ENCODE measurements at places on chromosomes 3 and 15.
A peak's percentile ranks its signal among the peaks of the same experiment; 100 is the strongest.

GRCh38 chr3:98739266-98739665 is 23.9 kb upstream of the ST3GAL6 start:
- DNase-seq, result no peak

DNA sequence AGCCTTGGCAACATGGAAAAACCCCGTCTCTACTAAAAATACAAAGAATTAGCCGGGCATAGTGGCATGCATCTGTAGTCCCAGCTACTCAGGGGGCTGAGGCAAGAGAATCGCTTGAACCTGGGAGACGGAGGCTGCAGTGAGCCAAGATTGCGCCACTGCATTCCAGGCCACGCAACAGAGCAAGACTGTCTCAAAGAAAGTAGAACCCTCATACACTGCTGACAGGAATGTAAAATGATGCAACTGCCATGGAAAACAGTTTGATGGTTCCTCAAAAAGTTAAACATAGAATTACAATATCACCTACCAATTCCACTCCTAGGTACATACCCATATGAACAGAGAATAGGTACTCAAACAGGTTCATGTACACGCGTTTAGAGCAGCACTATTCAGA is 158.9 kb downstream of the TBC1D5 start:
- DNase-seq, result no peak

DNA sequence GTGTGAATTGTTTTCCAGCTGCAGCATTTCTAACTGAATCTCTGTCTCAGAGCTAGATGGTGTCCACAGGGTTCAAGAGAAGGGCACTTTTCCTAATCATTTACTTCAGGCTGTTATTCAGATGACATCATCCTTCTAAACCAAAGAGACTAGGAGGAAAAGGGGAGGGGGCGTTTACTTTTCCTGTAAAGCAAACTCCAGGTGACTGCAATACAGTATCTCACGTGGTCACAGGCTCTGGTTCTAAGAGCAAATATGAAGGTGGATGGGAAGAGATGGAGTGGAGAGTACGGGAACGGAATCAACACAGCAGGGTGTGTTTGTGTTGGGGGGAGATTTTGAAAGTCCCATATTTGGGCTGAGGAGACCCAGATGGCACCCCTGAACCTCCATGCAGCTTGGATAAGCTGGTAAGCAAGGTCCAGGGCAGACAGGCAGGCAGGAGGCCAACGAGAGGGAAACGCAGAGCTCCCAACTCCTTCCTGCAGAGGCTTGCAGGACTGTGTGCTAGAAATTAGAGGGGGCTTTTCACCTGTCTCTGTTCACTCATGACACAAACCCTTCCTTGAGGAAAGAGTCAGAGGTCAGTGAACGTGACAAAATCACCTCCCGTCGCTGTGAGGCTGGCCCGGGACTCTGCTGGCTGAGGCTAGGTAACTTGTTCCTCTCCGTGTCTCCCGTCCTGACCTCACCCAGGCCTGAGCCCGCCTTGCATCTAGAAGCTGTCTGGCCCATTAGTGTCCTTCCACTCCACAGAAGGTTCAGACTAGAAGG is 151.2 kb downstream of the OPA1 start:
- no peak for DNase-seq

- DNase-seq, result no peak
Measured at GRCh38 chr3:157631478-157631877, 128.3 kb upstream of the VEPH1 start.

DNA sequence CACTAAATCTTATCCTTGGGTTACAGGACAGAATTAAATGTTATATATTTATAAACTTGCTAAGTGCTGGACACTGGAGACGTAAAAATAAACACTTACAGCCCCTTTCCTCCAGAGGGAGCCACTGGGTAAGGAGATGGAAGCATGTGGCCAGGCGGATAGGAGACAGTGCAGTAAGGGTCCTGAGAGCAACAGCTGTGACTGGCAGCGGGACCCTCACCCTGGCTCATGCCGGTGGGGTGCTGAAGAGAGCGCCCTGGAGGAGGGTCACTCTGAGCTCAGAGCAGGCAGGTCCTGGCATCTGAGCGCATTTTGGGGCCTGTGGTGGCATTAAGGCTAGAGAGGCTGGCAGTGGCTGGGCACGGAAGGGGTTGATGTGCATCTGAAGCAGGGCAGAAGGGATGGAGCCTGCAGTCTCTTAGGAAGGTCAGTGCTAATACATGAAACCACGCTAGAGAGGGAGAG is 16.0 kb downstream of the SEC61A1 start:
- DNase-seq, result peak; percentile 27

- no peak for DNase-seq
Measured at GRCh38 chr3:107458871-107459270, 63.9 kb upstream of the BBX start.

GRCh38 chr3:39146083-39146501 is 7.3 kb downstream of the CSRNP1 start:
- no peak for DNase-seq

- no peak for DNase-seq
Measured at GRCh38 chr3:24387493-24387892, 107.2 kb downstream of the THRB start.

DNA sequence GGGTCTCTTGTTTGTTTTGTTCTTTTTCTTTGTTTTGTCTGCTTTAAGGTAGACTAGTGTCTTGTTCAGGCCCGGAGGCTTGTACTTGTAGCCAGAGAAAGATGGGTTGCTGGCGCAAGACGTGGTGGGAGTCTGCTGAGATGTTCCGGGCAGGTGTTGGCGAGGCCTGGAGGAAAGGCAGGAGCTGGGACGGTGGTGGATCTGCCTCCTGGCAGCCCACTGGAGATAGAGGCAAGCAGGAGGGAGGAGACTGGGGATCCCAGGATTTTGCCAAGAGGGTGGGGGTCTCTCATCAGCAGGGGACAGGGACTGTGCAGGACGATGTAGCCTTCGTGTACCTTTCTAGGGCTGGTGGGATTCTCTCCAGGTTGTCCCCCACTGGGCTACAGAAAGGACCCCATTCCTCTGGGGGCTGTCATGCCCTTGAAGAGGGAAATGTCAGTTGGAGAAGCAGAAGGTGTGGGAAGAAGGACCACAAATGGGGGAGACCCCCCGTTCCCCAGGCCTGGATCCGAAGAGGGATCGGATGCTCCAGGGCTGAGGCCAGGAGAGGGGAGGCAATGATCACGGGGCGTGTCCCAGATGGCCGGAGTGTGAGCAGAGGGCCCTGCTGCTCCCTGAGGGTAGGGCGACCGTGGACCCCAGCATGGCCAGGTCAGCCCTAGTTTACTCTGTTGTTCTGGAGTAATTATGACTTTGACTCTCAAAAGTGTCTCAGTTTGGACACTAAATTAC is 7.0 kb downstream of the CHAC1 start:
- no peak for DNase-seq

DNA sequence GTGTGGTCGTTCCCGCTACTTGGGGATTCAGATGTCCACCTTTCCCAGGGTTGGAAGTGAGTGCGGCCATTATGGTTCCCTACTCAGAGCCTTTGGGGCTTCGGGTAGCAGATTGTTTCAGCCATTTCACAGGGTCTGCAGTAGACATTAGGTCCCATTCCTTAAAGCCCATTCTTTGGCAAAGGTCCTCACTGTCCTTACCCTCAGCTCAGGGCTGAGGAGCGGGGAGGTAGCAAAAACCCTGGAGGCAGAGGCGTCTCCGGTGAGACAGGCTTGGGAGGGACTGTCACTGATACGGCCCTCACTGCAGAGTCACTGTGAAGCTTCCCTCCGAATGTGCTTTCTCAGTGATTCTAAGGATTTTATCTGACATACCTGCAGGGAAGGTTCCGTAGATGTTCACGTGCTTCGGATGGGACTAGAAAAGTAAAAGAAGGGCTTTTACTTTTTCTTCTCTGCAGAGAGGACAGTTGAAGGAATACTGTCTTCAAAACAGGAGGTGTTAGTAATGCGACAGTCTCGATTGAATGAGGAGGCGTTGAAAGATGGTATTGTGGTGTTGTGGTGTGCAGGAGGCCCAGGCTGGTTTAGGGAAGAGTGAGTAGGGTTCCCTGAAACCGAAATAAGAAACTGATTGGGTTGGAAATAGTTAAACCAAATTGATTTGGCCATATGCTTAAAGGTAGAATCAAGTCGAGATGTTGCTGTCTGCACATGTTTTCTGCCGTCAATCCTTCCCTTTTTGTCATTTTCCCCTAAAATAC is 630 bp downstream of the ATP6V1A start:
- peak; percentile 64 for DNase-seq

DNA sequence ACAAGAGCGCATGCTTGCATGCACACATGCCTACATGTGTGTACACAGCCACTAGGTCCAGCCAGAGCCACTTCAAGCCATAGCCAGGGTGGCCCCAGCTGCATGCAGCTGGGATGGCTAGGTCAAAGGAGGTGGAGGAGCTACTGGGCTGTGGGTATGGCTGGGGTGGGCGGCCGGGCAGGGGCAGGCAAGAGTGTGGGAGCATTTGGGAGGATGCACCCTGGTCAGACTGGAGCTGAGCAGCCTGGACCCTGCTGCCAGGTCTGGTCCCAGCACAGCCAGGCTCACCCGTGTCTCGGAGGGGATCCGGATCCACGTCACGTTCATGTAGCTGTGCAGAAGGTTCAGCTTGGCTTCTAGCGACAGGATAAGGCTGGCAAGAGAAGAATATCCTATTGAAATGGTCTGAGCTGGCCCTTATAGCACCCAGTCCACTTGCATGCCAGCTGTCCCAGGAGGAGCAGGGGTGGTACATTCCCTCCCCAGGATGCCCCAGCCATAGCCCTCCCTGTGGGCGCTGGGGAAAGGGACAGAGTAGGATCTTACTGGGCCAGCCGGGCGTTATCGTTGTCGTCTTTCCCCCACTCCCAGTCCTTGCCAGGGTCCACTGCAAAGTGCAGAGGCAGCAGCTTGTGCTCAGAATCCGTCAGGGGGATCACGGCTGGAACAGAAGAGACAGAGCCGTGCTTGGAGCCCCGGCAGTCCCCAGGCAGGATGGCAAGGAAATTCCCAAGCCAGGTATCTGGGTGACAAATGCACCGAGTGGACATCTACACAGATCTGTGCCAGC is 160.5 kb downstream of the KLF13 start:
- DNase-seq, result no peak

- no peak for DNase-seq
Measured at GRCh38 chr3:105610473-105610872, 243.8 kb downstream of the ALCAM start.

GRCh38 chr3:191363221-191363620 is 32.9 kb upstream of the UTS2B start:
- no peak for DNase-seq

- no peak for DNase-seq
Measured at GRCh38 chr3:54844211-54844610, 83.6 kb downstream of the LRTM1 start.

- no peak for DNase-seq
Measured at GRCh38 chr15:95265419-95265997, 1034.1 kb downstream of the MCTP2 start.

DNA sequence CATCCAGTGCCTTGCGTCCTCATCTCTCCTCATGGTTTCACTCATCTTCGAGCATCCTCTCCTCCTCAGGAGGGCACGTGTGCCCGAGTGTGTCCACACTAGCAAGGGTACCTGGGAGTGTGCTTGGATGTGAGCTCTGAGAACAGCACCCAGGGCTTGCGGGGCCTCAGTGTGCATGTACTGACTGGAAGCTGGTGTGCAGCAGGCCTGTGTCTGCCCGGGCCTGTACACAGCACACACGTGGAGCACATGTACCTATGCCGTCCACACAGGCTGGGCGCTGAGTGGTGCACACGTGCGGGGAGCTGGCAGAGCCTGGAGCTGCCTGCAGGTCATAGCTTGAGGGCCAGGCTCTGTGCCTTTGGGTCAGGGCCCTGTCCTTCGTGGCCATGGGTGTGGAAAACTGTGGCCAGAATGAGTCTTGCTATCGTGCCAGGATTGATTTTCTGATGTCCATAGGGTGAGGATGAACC is 34.9 kb downstream of the TSPAN3 start:
- no peak for DNase-seq

- DNase-seq, result no peak
Measured at GRCh38 chr15:75371486-75371885, 3.1 kb upstream of the MAN2C1 start.

- DNase-seq, result no peak
Measured at GRCh38 chr15:40349163-40349562, 1.7 kb upstream of the PHGR1 start.

GRCh38 chr3:184096811-184097383 is at the start of gene HTR3E:
Gene HTR3E, plus strand, starts transcription at chr3:184097064. Its CDS starts 466 bp downstream, at chr3:184097530.
- DNase-seq, result no peak

GRCh38 chr15:93067649-93068085 is 21.3 kb downstream of the RGMA start:
- no peak for DNase-seq

- DNase-seq, result no peak
Measured at GRCh38 chr15:42119446-42119760, 25.0 kb upstream of the PLA2G4D start.
